ENCODE measurements at places on chromosomes 5 and 9. TPM values are rescaled to one million over a fixed set of nuclear protein-coding genes. Genes with fewer than 3 reads are reported as not detected.

DNA sequence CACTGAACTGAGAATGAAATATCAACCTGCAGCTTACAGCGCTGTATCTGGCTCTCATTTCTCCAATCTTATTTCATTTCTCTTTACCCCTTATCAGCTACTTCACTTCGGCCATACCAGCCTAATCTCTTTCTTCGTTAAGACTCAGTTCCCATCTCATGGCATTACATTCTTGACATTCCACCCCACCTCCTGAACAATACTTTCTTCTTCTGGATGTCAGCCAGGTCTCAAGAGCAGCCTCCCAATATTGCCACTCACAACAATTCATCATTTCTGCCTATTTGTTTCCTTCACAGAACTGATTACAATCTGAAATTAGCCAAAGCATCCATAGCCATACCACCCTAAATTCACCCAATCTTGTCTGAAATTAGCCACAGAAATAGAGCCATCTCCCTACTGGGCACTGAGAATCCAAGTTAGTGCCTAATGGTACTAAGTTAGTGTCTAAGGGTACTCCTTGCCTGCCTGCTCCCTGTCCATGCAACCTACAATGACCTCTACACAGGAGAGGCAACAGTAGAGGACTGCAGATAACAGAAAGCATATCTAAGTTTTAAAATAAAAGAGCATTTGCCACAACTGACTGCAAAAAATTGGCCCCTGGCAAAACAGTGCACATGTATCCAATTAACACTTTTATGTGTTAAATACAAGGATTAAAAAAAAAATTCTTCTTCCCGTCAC, 35.2 kb downstream of the SETX start:
- H3K4me1 ChIP-seq = peaks cover 32% of the 10 kb centered on the region
- H3K27ac ChIP-seq = no peak overlapping the region
- H3K27me3 ChIP-seq = no peaks in the 10 kb centered on the region
- peaks cover 4% of the 10 kb centered on the region for H3K36me3 ChIP-seq
- no peak overlapping the region for H3K4me3 ChIP-seq

The TERT gene
- total RNA-seq = not detected

- no peaks in the 10 kb centered on the region for H3K36me3 ChIP-seq
- H3K27ac ChIP-seq = no peak overlapping the region
- no peak overlapping the region for H3K4me3 ChIP-seq
These were observed 385.0 kb downstream of the EFNA5 start for GRCh38 chr5:107285772-107286171.

DNA sequence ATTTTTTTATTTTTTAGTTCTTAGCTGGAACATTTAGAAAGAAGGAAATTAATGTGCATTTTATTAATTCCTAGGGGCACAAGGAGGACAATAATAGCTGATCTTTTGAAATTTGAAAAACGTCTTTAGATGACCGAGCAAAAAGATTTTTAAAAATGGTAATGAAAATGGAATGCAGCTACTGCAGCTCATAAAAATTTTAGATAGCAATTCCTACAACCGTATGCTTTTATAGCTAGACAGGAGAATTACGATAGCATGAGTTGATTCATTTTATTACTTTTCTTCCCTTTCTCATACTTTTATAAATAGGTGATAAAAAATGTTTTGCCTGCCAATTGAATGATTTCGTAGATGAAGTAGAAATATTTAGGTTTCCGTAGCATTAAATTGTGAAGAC, 13.7 kb upstream of the RUFY1 start:
- no peak for DNase-seq
- no peak overlapping the region for H3K4me3 ChIP-seq
- no peaks in the 10 kb centered on the region for H3K27me3 ChIP-seq
- no peak overlapping the region for H3K27ac ChIP-seq

- H3K36me3 ChIP-seq = no peaks in the 10 kb centered on the region
- no peak overlapping the region for H3K27ac ChIP-seq
- DNase-seq = no peak
These were observed 608.6 kb downstream of the CCDC171 start for GRCh38 chr9:16161483-16161882.

The ABLIM3 gene
- total RNA-seq = 66.8 TPM

The PCDHGA9 gene
- 4.0 TPM for total RNA-seq

- H3K27ac ChIP-seq = no peak overlapping the region
- H3K4me1 ChIP-seq = no peaks in the 10 kb centered on the region
- no peak overlapping the region for H3K4me3 ChIP-seq
- H3K27me3 ChIP-seq = peaks cover 19% of the 10 kb centered on the region
- no peaks in the 10 kb centered on the region for H3K36me3 ChIP-seq
These were observed 143.1 kb downstream of the FSTL4 start for GRCh38 chr5:133469252-133469651.

- H3K27me3 ChIP-seq = no peaks in the 10 kb centered on the region
- no peak overlapping the region for H3K4me3 ChIP-seq
- DNase-seq = no peak
- H3K36me3 ChIP-seq = no peaks in the 10 kb centered on the region
- peaks cover 7% of the 10 kb centered on the region for H3K4me1 ChIP-seq
These were observed 12.4 kb downstream of the IPPK start for GRCh38 chr9:92657296-92658094.

DNA sequence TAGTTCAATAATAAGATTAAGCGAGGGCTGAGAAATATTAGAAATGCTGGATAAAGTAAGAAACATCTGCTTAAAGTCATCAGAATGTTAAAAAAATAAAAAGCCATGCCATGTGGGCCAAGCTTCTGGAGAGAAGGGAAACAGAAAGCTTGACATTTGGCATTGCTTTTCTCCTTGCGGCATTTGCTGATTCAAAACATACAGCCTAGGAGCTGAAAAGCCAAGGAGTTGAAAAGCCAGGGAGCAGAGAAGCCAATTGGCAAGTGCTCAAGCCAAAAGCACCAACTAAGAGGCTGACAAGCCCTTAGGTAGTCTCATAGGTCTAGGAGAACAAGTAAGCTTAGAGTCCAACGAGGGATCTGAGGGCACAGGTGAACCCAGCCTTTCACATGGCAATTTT, 754.3 kb downstream of the TLE4 start:
- no peaks in the 10 kb centered on the region for H3K4me1 ChIP-seq
- no peak overlapping the region for H3K27ac ChIP-seq
- no peaks in the 10 kb centered on the region for H3K36me3 ChIP-seq
- H3K27me3 ChIP-seq = no peaks in the 10 kb centered on the region
- no peak for DNase-seq

DNA sequence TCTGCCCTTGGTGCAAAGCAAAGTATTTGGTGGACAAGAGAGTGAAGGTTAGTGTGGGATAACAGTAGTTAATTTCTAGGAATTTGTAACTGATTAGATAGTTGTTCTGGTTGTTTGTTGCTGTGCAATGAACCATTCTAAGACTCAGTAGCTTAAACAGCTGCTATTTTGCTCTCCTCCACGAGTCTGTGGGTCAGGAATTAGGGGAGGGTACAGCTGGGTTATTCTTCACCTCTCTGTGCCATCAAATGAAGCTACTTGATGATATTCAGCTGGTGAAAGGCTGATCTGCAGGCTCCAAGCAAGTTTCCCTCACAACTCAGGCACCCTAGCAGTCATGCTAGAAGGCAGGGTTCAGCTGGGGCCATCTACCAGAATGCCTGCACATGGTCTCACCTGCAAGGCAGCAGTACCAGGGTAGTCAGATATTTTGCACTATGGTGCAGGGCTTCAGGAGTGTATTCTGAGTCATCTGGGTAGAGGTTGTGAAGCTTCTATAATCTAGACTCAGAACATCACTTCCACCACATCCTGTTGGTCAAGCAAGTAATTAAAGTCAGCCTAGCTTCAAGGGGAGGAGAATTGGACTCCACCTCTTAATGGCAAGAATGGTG, 159.5 kb upstream of the SLC28A3 start:
- no peaks in the 10 kb centered on the region for H3K36me3 ChIP-seq
- no peak overlapping the region for H3K4me3 ChIP-seq
- H3K27ac ChIP-seq = no peak overlapping the region

The BBLN gene
- total RNA-seq = 29.5 TPM

The HCN1 gene
- total RNA-seq = 0.12 TPM

DNA sequence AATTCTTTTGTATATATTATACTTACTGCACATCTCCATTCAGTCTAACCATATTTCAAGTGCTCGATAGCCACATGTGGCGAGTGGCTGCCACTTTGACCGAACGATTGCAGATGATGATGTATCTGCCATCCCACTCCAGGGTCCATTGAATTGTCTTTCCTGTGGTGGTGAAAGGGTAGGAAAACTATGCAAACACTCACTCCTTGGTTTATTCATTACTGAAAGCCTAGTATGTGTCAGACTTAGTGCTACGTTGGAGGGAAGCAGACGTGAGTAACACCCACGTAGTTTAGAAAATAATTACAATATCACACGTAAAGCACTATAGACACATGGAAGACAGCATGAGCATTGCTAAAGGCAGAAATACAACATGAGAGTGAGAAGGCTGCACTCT, 353.7 kb downstream of the CSNK1G3 start:
- no peaks in the 10 kb centered on the region for H3K36me3 ChIP-seq
- H3K27me3 ChIP-seq = no peaks in the 10 kb centered on the region
- no peak overlapping the region for H3K27ac ChIP-seq
- H3K4me1 ChIP-seq = peaks cover 7% of the 10 kb centered on the region
- no peak for DNase-seq

The ZNF622 gene
- total RNA-seq = 41.9 TPM

GRCh38 chr5:119397518-119398380, 41.9 kb downstream of the TNFAIP8 start:
- no peak overlapping the region for H3K27ac ChIP-seq
- H3K4me3 ChIP-seq = no peak overlapping the region
- H3K27me3 ChIP-seq = no peaks in the 10 kb centered on the region

All from heart right ventricle (tissue), 16 donors.